Stimulated activated CD4-positive, alpha-beta T cell treated with anti-CD3 and anti-CD28 coated beads, Interleukin-2, amount 100 ng/mL, for 24 hours (primary cell): ENCODE measurements at places on chromosomes 1 and 21.

DNA sequence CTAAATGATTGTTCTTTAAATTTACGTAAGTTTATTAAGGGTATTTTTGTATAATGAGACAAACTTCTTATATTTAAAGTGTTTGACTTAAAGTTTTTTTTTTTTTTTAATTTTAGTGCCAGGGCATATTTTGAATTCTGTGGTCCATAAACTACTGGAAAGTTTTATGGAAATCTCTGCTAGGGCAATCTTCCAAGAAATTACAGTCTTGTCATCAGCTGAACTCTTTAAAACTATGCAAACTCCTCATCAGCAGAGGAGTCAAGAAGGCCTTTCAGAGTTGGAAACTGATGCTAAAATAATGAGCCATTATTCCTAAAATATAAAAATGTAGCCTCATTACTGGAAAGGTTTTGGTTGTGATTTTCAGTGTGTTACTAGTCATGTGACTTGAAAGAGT is 1201.9 kb downstream of the BRINP3 start:
- DNase-seq = no peak

DNA sequence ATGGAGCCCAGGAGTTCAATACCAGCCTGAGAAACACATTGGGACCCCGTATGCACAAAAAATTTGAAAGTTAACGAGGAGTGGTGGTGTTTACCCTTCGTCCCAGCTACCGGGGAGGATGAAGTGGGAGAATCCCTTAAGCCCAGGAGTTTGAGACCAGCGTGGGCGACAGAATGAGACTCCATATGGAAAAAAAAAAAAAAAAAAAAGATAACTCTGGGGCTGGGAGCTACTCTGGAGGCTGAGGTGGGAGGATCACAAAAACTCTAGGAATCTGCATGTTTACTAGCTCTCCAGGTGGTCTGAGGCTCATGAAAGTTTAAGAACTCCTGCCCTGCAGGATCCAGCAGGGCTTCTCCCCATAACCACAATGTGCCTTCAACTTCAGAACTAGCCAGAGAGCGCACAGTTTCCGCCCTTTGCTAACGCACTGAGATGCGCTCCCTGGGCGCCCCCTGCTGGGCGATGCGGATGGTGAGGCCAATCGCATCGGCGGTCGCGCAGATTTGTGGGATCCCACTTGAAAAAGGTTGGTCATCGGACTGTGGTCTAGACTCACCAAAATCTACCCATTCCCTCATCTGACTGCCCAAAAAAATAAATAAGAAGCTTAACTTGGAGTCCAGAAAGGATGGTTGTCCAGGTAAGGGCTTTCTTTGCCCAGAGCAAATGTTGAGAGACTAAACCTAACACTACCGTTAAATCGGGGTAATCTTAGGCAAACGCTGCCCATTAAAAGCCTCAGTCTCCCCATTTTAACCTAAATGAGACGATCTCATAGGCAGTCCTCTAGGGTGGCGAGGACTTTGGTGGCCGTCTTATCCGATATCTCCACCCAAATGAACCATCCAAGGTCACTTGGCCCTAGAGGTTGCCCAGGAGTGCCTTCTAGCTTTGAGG is 8.8 kb downstream of the ZNF683 start:
- peak; percentile 92 for DNase-seq

GRCh38 chr1:196442366-196442765 is 165.9 kb downstream of the KCNT2 start:
- DNase-seq = no peak

GRCh38 chr1:71054791-71055190 is 7.2 kb upstream of the PTGER3 start:
- DNase-seq = no peak

DNA sequence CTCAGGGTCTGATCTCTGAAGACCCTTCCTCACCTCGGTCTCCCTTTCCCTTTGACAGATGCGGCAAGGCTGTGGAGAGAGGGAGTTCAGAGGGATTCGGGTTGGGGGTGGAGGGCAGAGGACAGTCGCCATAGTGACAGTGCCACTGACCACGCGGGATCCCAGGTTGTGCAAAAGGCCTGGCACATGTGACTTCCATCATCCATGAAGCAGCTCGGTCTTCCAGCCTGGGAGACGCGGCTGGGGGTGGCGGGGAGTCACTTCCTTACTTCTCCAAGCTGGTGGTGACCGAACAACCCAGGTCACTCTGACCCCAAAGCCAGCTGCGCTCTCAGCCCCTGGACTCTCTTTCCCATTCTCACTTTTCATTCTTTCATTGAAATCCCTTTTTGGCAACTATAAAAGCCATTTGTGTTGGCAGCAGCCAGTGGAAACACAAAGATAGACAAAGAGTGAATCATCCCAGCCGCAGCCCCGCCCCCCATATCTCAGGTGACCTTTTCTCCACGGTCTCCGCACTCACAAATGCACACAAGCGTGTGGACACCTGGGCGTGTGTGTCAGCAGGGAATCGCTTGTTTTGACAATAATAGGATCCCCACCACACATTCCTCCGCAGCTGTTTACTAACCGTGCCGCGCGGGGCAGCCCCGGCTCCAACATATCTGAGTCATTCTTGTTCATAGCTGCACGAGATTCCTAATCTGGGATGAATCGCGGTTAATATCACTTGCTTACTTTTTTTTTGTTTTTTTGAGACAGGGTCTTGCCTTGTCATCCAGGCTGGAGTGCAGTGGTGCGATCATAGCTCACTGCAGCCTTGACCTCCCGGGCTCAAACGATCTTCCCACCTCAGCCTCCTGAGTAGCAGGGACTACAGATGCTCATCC is 68.3 kb downstream of the DHRS3 start:
- peak; percentile 48 for DNase-seq

DNA sequence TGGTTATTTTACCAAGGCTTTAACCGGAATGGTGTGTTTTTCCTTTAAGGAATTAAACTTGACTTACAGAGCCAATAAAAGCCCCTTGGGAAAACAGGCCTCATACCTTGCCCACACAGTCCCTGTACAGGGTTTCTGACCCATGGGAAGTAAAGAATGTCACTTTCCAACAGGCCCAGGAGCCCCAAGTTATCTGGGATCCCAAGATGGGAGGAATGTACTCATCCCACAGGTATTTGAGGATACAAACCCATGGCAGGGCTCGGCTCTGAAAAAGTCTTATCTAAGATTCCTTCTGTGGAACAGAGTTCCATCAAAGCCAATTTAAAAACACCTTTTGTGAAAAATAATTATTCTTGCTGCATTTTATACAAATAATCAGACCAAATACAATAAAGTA is 15.3 kb upstream of the COX20 start:
- no peak for DNase-seq

DNA sequence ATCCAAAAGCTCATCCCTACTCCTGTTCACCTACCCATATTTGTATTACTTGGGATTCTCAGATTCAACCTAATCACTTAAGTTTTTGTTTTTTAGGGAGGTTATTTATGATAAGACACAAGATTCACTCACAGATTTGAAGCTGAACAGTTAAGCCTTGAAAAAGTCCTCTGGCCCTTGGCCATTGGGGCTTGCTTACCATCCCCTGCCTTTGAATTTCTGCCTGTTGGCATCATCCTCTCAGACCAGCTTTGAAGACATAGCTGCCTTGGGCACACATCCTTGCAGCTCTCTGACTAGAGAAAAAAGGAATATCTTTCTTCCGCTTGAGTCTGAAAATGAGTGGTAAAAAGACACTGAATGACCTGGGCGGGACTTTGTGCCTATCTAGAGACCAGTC is 41.8 kb upstream of the RALGPS2 start:
- no peak for DNase-seq

- DNase-seq = no peak
Measured at GRCh38 chr1:84223751-84224432, 77.6 kb upstream of the SAMD13 start.

GRCh38 chr1:36567601-36568341 is 85.1 kb upstream of the CSF3R start:
- no peak for DNase-seq

DNA sequence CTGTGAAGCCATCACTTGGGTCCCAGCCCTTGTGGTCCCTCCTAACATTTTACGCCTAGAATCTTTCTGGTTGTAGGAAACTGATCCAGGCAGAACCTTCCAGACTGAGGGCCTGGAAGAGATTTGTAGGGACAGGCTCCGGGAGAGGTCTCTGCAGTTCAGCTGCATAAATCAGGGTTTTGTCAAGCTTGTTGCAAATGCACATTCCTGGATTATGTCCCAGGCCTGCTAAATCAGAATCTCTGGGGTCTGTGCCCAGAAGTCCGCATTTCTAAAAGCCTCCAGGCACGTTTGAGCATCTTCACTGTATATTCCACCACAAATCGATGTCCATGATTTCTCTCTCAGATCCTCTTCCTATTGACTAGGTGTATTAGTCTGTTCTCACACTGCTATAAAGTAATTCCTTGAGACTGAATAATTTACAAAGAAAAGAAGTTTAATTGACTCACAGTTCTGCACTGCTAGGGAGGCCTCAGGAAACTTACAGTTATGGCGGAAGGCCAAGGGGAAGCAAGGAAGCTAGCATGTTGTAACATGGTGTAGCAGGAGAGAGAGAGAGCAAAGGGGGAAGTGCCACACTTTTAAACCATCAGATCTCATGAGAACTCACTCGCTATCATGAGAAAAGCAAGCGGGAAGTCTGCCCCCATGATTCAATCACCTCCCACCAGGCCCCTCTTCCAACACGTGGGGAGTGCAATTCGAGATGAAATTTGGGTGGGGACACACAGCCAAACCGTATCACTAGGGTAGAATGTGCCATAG is 1.2 kb upstream of the FHAD1 start:
- no peak for DNase-seq

GRCh38 chr1:183773482-183774274 is 31.2 kb upstream of the RGL1 start:
- DNase-seq = no peak

- no peak for DNase-seq
Measured at GRCh38 chr21:43278359-43278758, 109.6 kb downstream of the CRYAA start.

DNA sequence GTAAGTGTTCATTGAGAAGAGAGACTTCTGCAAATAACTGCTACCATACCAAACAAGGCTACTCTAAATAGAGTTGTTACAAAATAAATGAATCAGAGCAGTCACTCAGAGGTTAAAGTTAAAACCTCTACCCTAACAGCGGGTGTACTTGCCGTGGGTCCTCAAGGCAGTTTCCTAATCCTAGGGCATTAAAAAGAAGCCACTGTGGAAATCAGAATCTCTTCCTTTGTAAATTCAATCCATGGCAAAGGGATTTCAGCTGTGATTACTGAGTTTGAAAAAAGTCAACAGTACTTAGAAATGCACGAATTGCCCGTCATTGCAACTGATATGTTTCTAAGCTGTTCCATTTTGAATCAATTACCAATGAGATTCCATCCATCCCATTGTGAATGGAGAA is 13.5 kb downstream of the TBX15 start:
- no peak for DNase-seq

DNA sequence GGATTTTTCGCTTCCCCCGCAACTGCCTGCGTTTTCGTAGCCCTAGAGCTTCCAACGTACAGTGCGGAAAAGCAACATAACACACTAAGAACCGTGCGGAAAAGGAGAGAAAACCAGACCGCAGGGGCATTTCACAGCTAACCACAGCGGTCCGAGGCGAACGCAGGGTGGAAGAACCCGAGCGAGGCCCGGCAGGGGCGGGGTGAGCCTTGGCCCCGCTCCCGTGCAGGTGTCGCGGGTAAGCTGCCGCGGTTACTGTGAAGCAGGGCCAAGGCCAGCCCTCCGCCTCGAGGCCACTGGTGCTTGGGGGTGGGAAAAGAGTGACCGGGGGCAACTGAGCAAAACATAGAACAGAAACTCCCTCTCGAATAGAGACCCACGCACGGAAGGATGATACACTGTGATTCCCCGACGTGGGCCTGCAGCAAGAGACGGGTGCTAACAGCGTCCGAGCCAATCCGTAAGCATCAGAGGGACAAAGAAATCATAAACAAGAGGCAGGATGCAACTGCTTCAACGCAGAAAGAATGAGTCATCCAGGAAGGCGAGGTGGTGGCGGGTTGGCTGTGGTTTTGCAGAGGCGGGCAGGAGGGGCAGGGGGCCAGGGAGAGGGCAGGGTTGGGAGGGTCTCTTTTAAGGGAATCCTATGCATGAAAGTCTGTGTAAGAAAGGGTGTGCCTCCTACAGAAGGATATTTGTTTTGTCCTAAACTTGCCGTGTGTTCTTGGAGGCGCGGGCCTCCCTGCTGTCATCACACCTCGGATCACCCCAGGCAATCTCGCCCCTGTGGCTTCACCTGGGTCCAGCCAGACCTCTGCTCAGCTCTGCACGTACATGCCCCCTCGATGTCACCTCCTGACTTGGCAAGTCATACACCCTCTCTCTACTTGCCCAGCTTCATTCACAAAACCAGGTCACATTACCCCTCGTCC is 7.3 kb downstream of the GNG4 start:
- DNase-seq = peak; percentile 65

- no peak for DNase-seq
Measured at GRCh38 chr1:70536708-70537366, 125.8 kb downstream of the CTH start.

DNA sequence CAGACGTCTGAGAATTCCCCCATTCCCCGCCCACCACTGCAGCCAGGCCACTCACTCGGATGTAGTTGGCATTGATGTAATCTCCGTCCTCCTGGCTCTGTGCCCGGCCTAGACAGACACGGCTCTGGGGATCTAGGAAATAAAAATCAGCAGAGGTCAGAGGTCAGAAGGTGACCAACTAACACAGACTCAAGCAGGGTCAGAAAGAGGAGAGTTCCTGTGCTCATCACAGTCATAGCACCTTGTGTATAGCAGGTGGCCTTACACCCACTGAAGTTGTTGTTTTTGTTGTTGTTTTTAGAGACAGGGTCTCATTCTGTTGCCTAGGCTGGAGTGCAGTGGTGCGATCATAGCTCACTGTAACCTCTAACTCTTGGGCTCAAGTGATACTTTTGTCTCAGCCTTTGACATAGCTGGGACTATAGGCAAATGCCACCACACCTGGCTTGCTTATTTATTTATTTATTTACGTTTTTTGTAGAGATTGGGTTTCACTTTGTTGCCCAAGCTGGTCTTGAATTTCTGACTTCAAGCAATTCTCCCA is 4.9 kb downstream of the PTPN7 start:
- DNase-seq = no peak

GRCh38 chr1:67110352-67110751 is 24.4 kb downstream of the C1orf141 start:
- no peak for DNase-seq

DNA sequence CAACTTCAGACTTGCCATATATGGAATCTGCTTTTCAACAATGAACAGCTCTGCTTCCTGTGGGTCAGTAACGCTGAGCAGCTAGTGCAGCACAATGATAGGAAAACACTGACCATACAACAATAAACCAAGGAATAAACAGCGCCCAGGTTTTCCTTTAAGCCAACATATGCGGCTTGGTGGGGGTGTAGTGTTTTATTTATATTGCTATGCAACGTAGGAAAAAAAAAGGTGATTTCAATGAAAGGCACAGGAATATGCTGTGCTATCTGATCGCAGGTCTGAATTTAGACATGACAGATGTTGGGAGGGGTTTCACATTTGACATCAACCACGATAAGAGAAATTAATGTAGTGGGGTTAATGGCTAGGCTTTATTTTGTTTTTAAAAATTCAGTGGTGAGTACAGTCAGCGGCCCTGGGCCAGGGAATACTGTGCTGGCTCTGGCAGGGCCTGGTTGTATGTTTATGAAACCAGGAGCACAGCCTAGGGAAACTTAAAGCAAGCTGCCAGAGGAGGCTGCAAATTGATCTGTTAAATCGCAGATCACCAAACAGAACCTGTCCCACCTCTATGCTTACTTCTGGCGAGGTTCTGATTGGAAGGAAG is 4.3 kb downstream of the TSPAN2 start:
- no peak for DNase-seq

- DNase-seq = no peak
Measured at GRCh38 chr1:176789571-176790090, 326.7 kb downstream of the PAPPA2 start.

- no peak for DNase-seq
Measured at GRCh38 chr1:211710566-211711314, 35.3 kb upstream of the NEK2 start.

- no peak for DNase-seq
Measured at GRCh38 chr1:237527761-237528160, 363.0 kb downstream of the ZP4 start.
